ENCODE measurements at places on chromosomes 5 and 9. TPM values are rescaled to one million over a fixed set of nuclear protein-coding genes. Genes with fewer than 3 reads are reported as not detected.

Gene UAP1L1
- 11.4 TPM for total RNA-seq

Gene CBY3
- 1.4 TPM for total RNA-seq

Gene TAF1L
- not detected for total RNA-seq

Gene FGF1
- 11.4 TPM for total RNA-seq

Gene SLC34A3
- not detected for total RNA-seq

Gene CKMT2
- 20.6 TPM for total RNA-seq

Gene AMBP
- not detected for total RNA-seq

Gene IL3
- not detected for total RNA-seq

Gene ADAMTS6
- total RNA-seq: 11.8 TPM

Gene GARNL3
- total RNA-seq: 59.3 TPM

Gene GRXCR2
- not detected for total RNA-seq

Gene FAM78A
- 5.7 TPM for total RNA-seq

Gene PCDHGB5
- total RNA-seq: 26.3 TPM

Gene MFAP3
- 40.2 TPM for total RNA-seq

Gene SLC12A2
- 25.8 TPM for total RNA-seq

Gene PCDHB5
- total RNA-seq: 11.0 TPM

Gene SPATA31A3
- total RNA-seq: not detected

Gene NSA2
- 76.1 TPM for total RNA-seq
